ENCODE measurements at places on chromosomes 6 and 20.

DNA sequence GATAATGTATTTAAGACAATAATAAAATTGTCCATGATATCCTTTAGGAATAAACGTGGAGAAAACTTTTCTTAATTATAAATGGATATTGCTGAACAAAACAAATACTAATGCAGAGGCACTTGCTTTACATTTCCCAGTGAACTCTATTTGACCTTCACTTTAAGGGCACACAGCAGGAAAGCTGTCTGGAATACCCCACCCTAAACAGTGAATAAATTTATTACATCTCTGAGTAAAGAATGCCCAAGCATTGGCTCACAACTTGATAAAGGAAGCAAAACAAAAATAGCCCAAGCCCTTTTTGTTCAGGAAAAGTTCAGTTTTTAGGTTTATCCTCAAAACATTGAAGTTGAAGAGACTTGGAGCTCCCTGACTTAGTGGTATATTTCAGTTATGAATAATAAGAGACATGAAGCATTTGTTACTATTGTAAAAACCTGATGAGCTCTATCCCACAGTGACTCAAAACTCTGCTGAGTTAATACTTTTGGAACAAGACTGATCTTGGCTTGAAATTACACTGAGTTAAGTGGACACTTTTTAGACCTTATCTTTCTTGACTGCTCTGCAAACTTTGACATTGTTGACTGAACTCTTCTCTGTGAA, 353.9 kb downstream of the BCKDHB start:
- DNase-seq: no peak

DNA sequence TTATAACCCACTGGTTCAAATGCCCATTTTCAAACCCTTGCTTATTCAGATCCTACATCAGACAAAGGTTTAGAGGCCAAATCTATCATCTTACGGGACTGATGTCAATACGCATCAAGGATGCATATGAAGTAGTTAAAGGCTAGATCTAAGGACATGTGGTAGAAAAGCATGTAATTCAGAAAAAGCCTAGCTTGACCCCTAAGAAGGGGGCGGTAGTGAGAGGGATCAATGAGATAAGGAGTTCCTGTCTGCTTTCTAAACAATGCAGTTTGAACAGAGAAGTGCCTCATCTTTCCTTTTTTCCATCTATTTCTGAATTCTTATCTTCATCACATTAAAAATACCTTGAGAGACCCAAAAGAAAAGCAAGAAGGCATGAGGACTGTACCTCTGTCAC, 237.7 kb downstream of the ARHGAP18 start:
- DNase-seq: no peak

GRCh38 chr6:69570106-69570505, 226.7 kb downstream of the LMBRD1 start:
- no peak for DNase-seq

- no peak for DNase-seq
Observed at GRCh38 chr6:12892151-12892550, 175.6 kb downstream of the PHACTR1 start.

GRCh38 chr6:86331265-86331840, 606.0 kb upstream of the HTR1E start:
- DNase-seq: no peak

- no peak for DNase-seq
Observed at GRCh38 chr20:58424218-58424969, 35.4 kb downstream of the VAPB start.

GRCh38 chr6:143967706-143968376, 40.2 kb downstream of the PLAGL1 start:
- DNase-seq: no peak

DNA sequence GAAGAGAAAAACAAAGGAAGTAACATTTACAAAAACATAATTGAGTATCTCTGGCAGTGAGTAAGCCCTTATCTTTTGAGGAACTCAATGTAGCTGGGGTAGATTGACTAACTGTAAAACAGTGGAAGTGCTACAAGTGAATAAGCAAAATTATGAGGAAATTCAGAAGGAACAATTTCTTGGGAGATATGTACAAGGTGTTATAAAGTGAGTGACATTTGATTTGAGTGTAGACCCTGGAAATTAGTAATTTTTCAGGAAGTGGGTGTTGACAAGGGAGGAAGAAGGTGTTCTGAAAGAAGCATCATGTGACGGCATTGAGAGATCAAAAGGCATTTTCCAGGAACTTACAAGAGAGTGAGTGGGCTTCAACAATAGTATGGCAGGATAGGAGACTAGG, 22.2 kb downstream of the XRN2 start:
- DNase-seq: no peak

DNA sequence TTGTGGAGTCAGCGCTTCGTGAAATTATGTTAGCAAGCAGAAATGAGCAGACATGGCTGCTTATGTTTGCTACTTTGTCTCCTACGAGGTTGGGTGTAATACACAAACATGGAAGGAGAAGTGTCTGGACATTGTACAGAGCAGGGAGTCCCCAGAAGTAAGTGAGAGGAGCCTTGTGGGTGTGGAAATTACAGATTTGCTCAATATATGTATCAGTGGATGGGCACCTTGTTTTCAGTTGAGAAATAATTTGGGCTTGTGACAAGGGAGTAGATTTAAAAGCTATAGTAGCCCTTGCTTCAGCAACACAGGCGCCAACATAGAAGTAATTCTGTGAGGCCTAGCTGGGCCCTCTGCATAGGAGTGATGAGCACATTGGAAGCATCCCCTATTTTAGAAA, 49.2 kb downstream of the HECA start:
- DNase-seq: no peak
